ENCODE measurements at places on chromosomes 1 and 21. TPM values are rescaled to one million over a fixed set of nuclear protein-coding genes. Genes with fewer than 3 reads are reported as not detected.
A peak's percentile ranks its signal among the peaks of the same experiment; 100 is the strongest.

C4BPB gene
- total RNA-seq: not detected

RIIAD1 gene
- total RNA-seq: not detected

ADAMTS4 gene
- total RNA-seq: 0.37 TPM

GPR52 gene
- total RNA-seq: 1.7 TPM

DNA sequence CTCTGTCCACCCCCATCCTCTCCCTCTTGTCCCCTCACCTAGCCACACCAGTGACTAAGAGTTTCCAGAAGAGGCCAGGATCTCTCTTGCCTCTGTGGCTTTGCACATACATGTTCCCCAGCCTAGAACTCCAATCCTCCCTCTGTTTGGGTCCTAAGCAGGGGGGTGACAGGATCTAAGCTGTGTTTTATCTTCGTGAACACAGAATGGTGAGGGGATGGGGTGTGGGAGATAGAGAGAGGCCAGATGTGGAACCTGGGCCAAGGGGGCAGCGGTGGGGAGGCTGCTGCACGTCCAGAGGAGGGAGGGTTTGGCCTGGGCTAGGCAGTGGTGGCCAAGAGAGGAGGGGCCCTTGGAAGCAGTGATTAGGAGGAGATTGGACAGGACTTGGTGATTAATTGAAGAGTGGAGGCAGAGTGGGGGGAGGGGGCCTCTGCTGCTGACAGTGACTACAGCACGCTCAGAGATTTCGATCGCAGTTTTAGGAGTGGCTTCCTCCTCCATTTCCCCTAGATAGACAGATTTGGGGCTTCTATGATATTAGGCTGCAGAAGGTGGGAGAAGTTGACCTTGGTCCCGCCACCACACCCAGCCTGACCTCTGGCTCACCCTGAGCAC lies 17.1 kb upstream of the ADGRB2 start:
- H3K27ac ChIP-seq: peak overlapping the region; percentile 31
- H3K4me3 ChIP-seq: no peak overlapping the region
- no peaks in the 10 kb centered on the region for H3K36me3 ChIP-seq
- peaks cover 6% of the 10 kb centered on the region for H3K27me3 ChIP-seq
- no peaks in the 10 kb centered on the region for H3K4me1 ChIP-seq

DNA sequence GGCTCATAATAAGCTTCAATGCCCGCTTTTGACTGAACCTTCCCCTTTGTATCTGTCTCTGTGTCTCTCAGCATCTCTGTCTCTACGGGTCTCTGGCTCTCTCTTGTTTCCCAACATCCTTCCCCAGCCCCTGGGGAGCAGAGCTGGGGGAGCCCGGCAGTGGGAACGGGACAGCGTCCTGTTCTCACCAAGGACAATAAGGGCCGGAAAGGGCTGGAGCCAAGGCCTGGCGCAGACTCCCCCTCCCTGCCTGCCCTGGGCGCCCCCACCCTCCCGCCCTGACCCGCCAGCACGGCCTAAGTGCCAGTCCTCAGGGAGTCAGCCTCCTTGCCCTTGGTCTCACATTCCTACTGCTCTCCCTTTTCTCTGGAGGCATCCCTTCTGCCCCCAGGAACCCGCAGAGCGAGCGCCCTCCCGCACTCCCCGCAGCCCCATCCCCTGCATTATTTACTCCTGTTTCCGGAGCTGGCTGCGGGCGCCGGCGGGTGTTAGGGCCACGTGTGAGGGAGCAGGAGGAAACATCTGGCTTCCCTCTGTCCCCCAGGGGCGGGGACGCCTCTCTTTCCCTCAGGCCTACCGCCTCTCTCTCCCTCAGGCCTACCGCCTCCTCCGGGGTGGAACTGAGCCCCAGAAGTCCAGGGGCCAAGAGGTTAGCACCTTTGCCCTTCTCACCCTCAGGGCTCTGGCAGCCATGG lies 6.5 kb downstream of the KRTCAP2 start:
- H3K36me3 ChIP-seq: peaks cover 18% of the 10 kb centered on the region
- H3K4me1 ChIP-seq: peaks cover 9% of the 10 kb centered on the region
- H3K27ac ChIP-seq: no peak overlapping the region
- H3K4me3 ChIP-seq: no peak overlapping the region

GRCh38 chr1:201614262-201615015 lies 75.5 kb downstream of the NAV1 start:
- no peaks in the 10 kb centered on the region for H3K4me1 ChIP-seq
- DNase-seq: no peak
- H3K27me3 ChIP-seq: no peaks in the 10 kb centered on the region
- H3K27ac ChIP-seq: no peak overlapping the region

- no peak for DNase-seq
- H3K4me1 ChIP-seq: no peaks in the 10 kb centered on the region
- no peak overlapping the region for H3K4me3 ChIP-seq
- no peaks in the 10 kb centered on the region for H3K36me3 ChIP-seq
These were observed 92.1 kb downstream of the WDR3 start for GRCh38 chr1:118021668-118022067.

DNA sequence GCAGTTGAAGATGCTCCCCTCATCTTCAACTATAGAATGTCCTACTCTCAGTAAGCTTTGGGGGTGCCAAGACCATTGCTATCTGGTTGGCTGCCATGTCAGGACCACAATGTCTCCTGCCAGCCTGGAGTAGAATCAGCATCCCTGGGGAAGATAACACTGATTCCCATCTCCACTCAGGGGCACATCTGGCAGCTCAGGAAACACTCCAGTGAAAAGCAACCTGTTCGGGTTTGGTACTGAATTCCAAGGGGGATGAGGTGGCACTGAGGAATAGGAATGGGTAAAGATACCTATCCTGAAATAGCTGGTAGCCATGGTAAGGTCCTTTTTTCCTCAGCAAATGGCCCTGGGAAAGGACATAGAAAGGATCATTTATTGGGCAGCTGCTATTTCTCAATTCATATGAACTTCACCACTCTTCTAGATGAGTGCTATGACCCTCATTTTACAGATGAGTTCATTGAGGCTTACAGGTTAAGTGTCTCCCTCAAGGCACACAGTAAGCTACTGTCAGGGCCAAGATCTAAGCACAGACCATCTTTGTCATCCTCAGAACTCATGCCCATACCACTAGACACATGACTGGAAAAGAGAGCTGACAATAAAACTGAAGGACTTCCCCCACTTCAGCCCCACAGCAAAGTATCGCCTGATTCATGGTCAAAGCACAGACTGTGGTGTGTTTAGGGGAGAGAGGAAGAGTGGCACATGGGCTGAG lies 31.4 kb downstream of the AK2 start:
- no peaks in the 10 kb centered on the region for H3K27me3 ChIP-seq
- peaks cover 11% of the 10 kb centered on the region for H3K36me3 ChIP-seq
- H3K27ac ChIP-seq: no peak overlapping the region
- H3K4me1 ChIP-seq: no peaks in the 10 kb centered on the region
- DNase-seq: no peak
- no peak overlapping the region for H3K4me3 ChIP-seq

DNA sequence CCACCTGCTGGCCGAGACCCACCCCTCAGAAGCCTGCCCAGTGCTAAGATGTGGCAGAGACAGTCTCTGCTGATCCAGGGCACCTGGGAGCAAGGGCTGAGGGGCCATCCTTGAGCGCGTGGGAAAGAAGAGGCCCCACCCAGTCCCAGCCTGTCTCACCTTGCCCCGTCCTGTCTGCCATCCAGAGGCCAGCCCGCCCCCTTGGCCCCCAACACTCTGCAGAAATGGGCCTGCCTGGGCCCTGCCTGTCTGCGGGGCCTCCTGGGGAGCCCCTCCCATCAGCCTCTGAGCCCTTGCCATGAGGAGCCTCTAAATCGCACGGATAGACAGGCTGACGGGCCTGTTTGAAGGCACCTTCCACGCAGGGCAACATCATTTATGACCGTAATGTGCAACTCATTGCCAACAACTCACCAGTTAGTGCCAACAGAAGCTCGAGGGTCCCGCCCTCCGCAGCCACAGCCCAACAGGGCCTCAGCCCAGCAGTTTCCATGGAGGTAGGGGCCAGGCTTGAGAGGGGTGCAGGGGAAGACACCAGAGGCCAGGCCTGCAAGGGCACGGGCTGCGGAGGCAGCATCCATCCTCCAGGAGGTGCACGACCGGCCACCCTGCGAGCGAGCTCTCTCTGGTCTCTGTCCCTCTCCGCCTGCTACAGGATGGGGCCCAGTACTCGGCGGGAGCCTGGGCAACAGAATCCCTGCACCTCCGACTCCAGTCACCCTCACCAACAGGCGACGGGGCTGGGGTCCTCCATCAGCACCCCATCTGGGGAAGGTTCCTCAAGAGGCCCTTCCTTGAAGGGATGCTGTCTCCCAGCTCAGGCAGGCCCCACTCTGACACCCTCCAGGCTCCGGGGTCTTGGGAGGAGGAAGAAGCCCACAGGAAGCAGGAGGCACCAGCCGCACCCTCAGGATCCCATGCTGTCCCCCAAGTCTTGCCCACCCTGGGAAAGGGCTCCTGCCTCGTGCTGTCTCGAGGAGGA lies 78.0 kb downstream of the MEGF6 start:
- H3K36me3 ChIP-seq: no peaks in the 10 kb centered on the region
- no peak overlapping the region for H3K27ac ChIP-seq
- H3K27me3 ChIP-seq: no peaks in the 10 kb centered on the region
- H3K4me1 ChIP-seq: peaks cover 11% of the 10 kb centered on the region
- H3K4me3 ChIP-seq: no peak overlapping the region

GRCh38 chr1:10906866-10907519 lies 105.5 kb upstream of the TARDBP start:
- peaks cover 34% of the 10 kb centered on the region for H3K4me1 ChIP-seq
- H3K36me3 ChIP-seq: no peaks in the 10 kb centered on the region
- DNase-seq: no peak
- H3K27ac ChIP-seq: no peak overlapping the region
- H3K27me3 ChIP-seq: no peaks in the 10 kb centered on the region
- no peak overlapping the region for H3K4me3 ChIP-seq

GRCh38 chr1:78236716-78237115 lies 190.9 kb downstream of the GIPC2 start:
- no peak overlapping the region for H3K4me3 ChIP-seq
- no peaks in the 10 kb centered on the region for H3K27me3 ChIP-seq
- H3K4me1 ChIP-seq: no peaks in the 10 kb centered on the region
- H3K36me3 ChIP-seq: no peaks in the 10 kb centered on the region
- no peak for DNase-seq

DNA sequence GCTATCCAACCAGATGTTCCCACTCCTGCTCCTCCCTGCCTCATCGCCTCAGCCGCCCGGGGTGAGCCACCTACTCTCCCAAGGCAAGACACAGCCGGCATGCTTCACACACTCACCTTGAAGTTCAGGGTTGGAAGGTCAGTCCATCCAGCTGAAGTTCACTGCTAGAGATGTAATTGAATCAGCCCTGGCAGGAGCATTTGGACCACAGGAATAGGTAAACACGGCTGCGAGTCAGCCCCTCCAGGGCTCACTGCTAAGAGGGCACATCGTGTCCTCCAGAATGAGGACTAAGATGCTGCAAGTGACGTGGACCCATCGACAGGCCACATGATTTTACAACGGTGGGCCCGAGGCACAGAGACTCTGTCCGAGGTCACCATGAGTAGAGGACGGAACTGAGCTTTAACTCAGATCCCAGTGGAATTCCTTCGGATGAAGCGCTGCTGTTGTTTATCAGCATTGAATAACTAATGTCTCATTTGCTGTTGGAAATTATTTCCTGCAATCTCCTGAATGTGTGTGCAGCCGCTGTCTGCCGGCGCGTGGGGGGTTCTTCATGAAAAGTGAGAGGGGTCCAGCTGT lies 41.9 kb downstream of the RSPH1 start:
- no peaks in the 10 kb centered on the region for H3K36me3 ChIP-seq
- no peaks in the 10 kb centered on the region for H3K27me3 ChIP-seq
- H3K4me1 ChIP-seq: peaks cover 35% of the 10 kb centered on the region
- no peak for DNase-seq

DNA sequence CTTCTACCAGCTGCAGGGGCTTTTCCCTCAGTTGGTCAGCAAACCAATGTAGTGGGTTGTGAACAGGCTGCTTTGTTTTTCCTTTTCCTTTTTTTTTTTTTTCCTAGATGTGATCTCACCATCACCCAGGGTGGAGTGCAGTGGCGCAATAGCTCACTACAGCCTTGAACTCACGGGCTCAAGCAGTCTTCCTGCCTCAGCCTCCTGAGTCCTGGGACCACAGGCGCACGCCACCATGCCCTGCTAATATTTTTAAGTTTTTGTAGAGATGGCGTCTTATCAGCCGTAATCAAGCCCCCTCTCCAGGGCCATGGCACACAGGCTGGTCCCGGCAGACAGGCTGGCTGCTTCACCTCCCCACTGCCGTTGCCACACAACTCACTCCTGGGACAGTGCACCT lies 3.4 kb upstream of the TRIM11 start:
- H3K36me3 ChIP-seq: no peaks in the 10 kb centered on the region
- H3K4me3 ChIP-seq: no peak overlapping the region
- peaks cover 23% of the 10 kb centered on the region for H3K4me1 ChIP-seq
- no peaks in the 10 kb centered on the region for H3K27me3 ChIP-seq

GRCh38 chr1:36522461-36523229 lies 39.9 kb upstream of the CSF3R start:
- no peak overlapping the region for H3K27ac ChIP-seq
- DNase-seq: no peak
- H3K36me3 ChIP-seq: no peaks in the 10 kb centered on the region
- no peak overlapping the region for H3K4me3 ChIP-seq
- H3K27me3 ChIP-seq: no peaks in the 10 kb centered on the region
- H3K4me1 ChIP-seq: no peaks in the 10 kb centered on the region

- H3K4me1 ChIP-seq: no peaks in the 10 kb centered on the region
These were observed 15.6 kb downstream of the NIBAN1 start for GRCh38 chr1:184958554-184959353.

All from CD8-positive, alpha-beta memory T cell (primary cell).